ENCODE measurements at places on chromosomes 5 and 9. TPM values are rescaled to one million over a fixed set of nuclear protein-coding genes. Genes with fewer than 3 reads are reported as not detected.

DNA sequence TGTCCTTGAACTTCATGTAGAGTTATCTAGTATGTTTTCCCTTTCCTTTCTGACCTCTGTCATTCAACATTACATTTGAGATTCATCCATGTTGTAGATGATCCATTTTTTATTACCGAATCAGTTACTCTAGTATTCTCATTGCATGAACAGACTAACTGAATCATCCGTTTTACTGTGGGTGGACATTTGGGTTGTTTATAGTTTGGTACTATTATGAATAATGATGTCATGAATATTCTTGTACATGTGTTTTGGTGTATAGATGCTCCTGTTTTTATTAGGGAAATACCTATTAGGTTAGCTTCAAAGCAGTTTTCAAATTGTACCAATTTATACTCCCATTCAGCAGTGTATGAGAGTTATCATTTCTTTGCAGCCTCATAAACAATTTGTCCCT lies 94.3 kb upstream of the NIPAL4 start:
- DNase-seq: no peak

DNA sequence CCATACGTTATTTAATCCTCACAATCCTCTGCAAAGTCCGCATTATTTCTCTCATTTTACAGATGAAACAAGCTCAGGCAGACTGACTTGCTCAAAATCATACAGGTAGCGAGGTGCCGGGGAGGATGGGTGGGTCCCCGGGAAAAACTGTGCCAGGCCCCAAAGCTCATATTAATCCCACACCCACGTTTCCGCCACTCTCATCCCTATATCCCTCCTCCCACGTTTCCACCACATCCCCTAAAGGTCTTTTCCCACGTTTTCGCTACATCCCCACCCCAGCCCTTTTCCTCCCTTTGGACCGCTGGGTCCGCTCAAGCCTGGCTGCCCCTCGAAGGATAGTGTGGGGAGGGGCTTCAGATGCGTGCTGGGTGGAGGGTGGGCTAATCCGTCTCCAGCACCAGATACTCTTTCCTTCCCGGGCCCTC lies 434 bp upstream of the FSD1L start:
- peak; percentile 8 for DNase-seq

- DNase-seq: no peak
These were observed 210.9 kb downstream of the AOPEP start for GRCh38 chr9:94937214-94937903.

DNA sequence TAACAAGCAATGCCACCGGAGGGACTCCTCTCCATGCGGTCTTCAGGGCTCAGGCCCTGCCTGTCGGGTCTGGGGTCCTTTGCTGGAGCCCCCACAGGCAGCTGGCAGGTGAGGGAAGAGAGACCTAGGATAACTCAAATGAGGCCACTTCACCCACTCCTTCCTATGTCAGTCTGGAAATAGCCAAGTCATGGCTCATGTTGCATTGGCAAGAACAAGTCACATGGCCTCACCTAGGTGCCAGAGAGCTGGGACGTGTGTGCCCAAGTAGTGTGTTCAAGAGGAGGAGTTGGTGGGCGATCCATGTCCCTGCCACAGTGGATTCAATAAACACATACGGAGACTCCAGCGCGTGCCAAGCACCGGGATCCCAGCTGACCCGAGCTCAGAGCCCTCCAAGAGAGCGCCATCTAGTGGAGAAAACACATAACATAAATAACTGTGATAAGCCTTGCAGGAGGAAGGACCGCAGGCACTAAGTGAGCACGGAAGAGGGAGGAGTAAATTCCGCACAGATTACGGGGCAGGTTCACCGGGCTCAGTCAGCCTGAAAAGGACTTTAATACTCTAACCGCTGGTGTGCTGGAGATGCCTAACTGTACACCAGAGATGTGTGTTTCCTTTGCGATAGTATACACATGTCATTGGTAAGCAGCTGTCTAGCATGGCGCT lies 580.8 kb downstream of the CCDC171 start:
- peak; percentile 39 for DNase-seq

DNA sequence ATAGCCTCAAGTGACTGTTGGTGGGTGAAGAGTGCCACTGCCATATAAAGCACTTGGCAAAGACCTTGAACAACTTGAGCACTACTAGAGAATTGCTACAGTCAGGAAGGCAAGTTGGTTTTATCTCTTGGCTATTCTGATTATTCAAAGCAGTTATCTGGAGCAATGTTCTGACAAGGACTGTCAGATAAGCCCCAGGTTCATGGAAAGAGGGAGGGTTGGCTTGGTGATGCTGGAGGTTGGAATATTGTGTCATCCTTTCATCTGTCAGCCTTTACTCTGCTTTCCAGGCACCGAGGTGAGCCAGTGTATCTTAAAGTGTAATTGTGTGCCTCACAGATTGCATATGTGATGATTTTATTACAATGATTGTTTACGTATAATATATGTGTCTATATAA lies 548.4 kb upstream of the ZNF608 start:
- no peak for DNase-seq

GRCh38 chr5:8895599-8895998 lies 650.3 kb downstream of the SEMA5A start:
- no peak for DNase-seq

GRCh38 chr5:151739939-151740335 lies 18.5 kb downstream of the ATOX1 start:
- no peak for DNase-seq

- DNase-seq: peak; percentile 61
These were observed 59.4 kb downstream of the DAP start for GRCh38 chr5:10701567-10702039.

GRCh38 chr5:29252390-29252789 lies 1941.1 kb upstream of the CDH6 start:
- DNase-seq: no peak

The TAL2 gene
- not detected for total RNA-seq

The LHX3 gene
- 0.15 TPM for total RNA-seq

Measured in OCI-LY7 (cell line).